Activated CD4-positive, alpha-beta T cell treated with anti-CD3 and anti-CD28 coated beads for 36 hours (primary cell): ENCODE measurements at places on chromosomes 7 and 10. TPM values are rescaled to one million over a fixed set of nuclear protein-coding genes. Genes with fewer than 3 reads are reported as not detected.

Gene POLR3A
- 19.3 TPM for total RNA-seq

Gene SCIN
- total RNA-seq, result 0.25 TPM

Gene MTURN
- total RNA-seq, result 4.2 TPM

GRCh38 chr10:88288320-88289059 is 294.6 kb downstream of the RNLS start:
- H3K36me3 ChIP-seq, result no peaks in the 10 kb centered on the region
- no peak overlapping the region for H3K27ac ChIP-seq
- no peak overlapping the region for H3K4me3 ChIP-seq
- H3K4me1 ChIP-seq, result peaks cover under 1% of the 10 kb centered on the region
- DNase-seq, result no peak

- no peak overlapping the region for H3K4me3 ChIP-seq
- no peak for DNase-seq
- no peaks in the 10 kb centered on the region for H3K36me3 ChIP-seq
- no peaks in the 10 kb centered on the region for H3K4me1 ChIP-seq
- no peak overlapping the region for H3K27ac ChIP-seq
- H3K27me3 ChIP-seq, result peaks cover 2% of the 10 kb centered on the region
These were observed 20.4 kb upstream of the LMTK2 start for GRCh38 chr7:98086281-98086718.

- H3K27me3 ChIP-seq, result no peaks in the 10 kb centered on the region
- H3K36me3 ChIP-seq, result no peaks in the 10 kb centered on the region
- H3K4me1 ChIP-seq, result no peaks in the 10 kb centered on the region
These were observed 139.8 kb downstream of the ADARB2 start for GRCh38 chr10:1597370-1598146.

DNA sequence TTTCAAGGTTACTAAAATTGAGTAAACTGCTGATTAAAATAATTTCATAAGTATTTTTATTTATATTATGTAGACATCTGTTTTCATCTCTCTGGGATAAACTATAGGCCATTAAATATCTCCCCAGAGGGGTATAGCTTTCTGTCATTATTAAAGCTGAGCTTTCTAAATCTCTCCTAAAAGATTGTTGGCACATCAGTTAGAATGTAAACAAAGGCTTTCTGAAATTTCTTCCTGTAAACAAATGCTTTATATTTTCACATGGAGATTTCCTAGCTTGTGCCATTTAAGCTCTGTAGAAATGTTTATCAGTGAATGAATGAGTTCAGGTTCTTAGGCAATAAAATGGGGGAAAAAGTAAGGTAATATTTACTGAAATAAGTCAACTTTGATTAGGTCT is 35.7 kb downstream of the PPP1R9A start:
- H3K27ac ChIP-seq, result no peak overlapping the region
- H3K27me3 ChIP-seq, result peaks cover 2% of the 10 kb centered on the region
- H3K36me3 ChIP-seq, result no peaks in the 10 kb centered on the region
